ENCODE measurements at places on chromosomes 2 and 18. TPM values are rescaled to one million over a fixed set of nuclear protein-coding genes. Genes with fewer than 3 reads are reported as not detected.

The CHST9 gene
- 38.9 TPM for total RNA-seq

The RAD51AP2 gene
- total RNA-seq: 0.07 TPM

The ATP6V1C2 gene
- total RNA-seq: 0.19 TPM

The NAPG gene
- total RNA-seq: 27.3 TPM

The NBEAL1 gene
- total RNA-seq: 30.9 TPM

The CAVIN2 gene
- total RNA-seq: 0.11 TPM

The IL36RN gene
- 0.13 TPM for total RNA-seq

The IKZF2 gene
- total RNA-seq: 21.9 TPM

The ZNF804A gene
- total RNA-seq: not detected

The NFATC1 gene
- total RNA-seq: 4.5 TPM

The LHCGR gene
- not detected for total RNA-seq

The ABHD3 gene
- 19.8 TPM for total RNA-seq

The TNS1 gene
- total RNA-seq: 7.7 TPM

DNA sequence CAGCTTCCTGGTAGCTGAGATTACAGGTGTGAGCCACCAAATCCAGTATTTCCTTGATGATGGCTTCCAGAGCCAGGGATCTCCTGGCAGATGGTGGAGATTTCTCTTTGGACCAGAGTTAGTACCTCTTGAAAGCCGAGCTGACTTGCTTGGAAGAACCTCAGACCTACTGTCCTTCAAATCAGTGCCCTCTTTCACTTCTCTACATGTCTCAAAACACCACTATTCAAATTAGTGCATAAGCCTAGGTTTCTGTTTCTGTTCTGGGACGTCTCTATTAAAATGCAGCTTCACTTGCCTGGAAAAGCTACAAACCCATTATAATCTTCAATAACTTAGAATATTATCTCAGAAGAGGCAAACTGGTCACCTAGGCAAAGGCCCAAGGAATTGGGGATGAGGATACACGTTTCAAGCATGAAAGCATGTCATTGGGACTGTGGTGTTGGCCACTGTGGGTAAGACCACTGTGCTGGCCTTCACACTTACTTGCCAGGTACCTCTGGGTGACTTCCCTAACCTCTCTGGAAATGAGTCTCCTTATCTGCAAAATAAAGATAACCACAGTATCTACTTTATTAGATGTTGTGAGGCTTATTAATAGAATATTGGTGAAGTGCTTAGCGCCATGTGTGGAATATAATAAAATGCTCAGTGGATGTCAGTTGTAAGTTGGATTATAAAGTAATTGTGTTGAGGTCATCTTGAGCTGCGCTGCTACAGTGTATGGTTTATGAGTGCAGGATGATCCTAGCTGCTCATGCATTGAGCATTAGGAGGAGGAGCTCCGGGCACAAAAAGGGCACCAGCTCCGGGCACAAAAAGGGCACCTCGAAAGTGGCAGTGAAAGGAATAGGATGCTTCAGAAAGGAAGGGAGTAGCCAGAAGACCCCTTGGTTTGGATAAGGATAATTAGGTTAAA lies 84.5 kb downstream of the DOCK10 start:
- H3K36me3 ChIP-seq: no peaks in the 10 kb centered on the region
- no peaks in the 10 kb centered on the region for H3K27me3 ChIP-seq
- no peak for DNase-seq
- no peak overlapping the region for H3K27ac ChIP-seq
- H3K4me1 ChIP-seq: peaks cover 8% of the 10 kb centered on the region
- no peak overlapping the region for H3K4me3 ChIP-seq

GRCh38 chr2:1341404-1342120 lies 71.7 kb upstream of the TPO start:
- H3K27me3 ChIP-seq: peaks cover 3% of the 10 kb centered on the region
- H3K4me1 ChIP-seq: no peaks in the 10 kb centered on the region
- no peak overlapping the region for H3K4me3 ChIP-seq
- H3K27ac ChIP-seq: no peak overlapping the region
- H3K36me3 ChIP-seq: no peaks in the 10 kb centered on the region
- DNase-seq: no peak

DNA sequence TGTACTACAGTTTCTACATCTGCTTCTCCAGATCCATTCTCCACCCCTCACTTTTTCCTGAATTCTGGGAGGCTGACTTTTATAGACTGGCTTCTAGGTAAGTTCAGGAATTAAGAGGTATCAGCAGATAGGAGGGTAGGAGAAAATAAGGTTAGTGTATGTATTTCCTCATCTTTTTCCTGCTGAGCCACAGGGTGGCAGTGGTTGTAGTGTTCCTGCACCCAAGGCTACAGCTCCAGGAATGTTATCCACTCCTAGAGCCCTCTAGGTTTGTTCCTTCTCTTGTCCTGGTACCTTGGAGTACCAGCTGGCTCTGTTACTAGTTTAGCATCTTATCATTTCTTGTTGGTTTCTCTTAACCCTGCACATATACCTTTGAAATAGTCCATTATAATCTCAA lies 40.7 kb upstream of the C2orf66 start:
- no peak overlapping the region for H3K4me3 ChIP-seq
- H3K27ac ChIP-seq: peak overlapping the region; percentile 15
- H3K27me3 ChIP-seq: no peaks in the 10 kb centered on the region
- H3K36me3 ChIP-seq: peaks cover 7% of the 10 kb centered on the region

DNA sequence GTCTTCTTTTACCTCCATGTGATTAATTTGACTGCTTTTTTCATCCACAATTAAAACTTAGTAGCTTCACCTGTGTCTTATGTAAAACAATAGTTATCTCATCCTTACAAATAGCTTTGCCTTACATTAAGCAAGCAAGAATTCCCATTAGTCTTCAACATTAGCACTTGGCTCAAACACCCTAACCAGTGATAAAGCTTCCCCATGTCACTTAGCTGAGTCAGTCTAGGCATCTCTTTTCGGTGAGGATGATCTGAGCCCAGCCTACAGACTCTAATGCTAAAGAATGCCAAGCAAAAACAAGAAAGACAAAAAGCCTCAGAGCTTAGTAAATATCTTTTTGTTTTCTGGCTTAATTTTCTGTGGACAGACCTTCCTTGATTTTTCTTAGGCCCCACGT lies 26.1 kb downstream of the GAD1 start:
- H3K27me3 ChIP-seq: no peaks in the 10 kb centered on the region
- DNase-seq: no peak
- no peaks in the 10 kb centered on the region for H3K36me3 ChIP-seq
- H3K27ac ChIP-seq: no peak overlapping the region
- no peak overlapping the region for H3K4me3 ChIP-seq

- no peaks in the 10 kb centered on the region for H3K27me3 ChIP-seq
- peaks cover 54% of the 10 kb centered on the region for H3K4me1 ChIP-seq
- no peak for DNase-seq
- H3K27ac ChIP-seq: peak overlapping the region; percentile 87
- no peak overlapping the region for H3K4me3 ChIP-seq
Observed at GRCh38 chr2:101803945-101804696, 106.6 kb downstream of the MAP4K4 start.

DNA sequence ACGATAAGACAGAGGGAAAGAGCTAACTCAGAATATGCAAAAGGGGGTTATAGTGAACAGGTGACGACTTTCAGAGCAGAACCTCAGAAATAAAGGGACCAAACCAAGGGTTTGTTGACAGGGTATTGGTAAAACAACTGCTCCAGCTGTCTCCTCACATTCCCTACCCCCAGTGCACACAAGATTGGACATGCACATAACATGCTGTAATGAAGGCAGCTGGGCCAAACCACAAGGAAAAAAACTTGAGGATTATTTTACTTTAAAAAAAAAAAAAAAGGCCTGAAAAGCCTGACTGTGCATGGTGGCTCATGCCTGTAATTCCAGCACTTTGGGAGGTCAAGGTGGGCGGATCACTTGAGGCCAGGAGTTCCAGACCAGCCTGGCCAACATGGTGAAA lies 3.5 kb downstream of the RBM43 start:
- peaks cover 2% of the 10 kb centered on the region for H3K27me3 ChIP-seq
- DNase-seq: no peak
- no peak overlapping the region for H3K27ac ChIP-seq
- H3K36me3 ChIP-seq: peaks cover 4% of the 10 kb centered on the region

GRCh38 chr2:181305301-181306123 lies 151.7 kb upstream of the ITGA4 start:
- H3K4me1 ChIP-seq: peaks cover 2% of the 10 kb centered on the region
- DNase-seq: no peak
- no peak overlapping the region for H3K4me3 ChIP-seq

- H3K36me3 ChIP-seq: no peaks in the 10 kb centered on the region
- H3K4me1 ChIP-seq: peaks cover 5% of the 10 kb centered on the region
- no peak for DNase-seq
- H3K27me3 ChIP-seq: no peaks in the 10 kb centered on the region
- H3K27ac ChIP-seq: no peak overlapping the region
- no peak overlapping the region for H3K4me3 ChIP-seq
Observed at GRCh38 chr2:240604939-240605716, 18.6 kb downstream of the CAPN10 start.

GRCh38 chr2:172448544-172449267 lies 21.3 kb downstream of the ITGA6 start:
- peaks cover 10% of the 10 kb centered on the region for H3K27me3 ChIP-seq
- DNase-seq: no peak
- peaks cover 11% of the 10 kb centered on the region for H3K36me3 ChIP-seq
- peaks cover 2% of the 10 kb centered on the region for H3K4me1 ChIP-seq

DNA sequence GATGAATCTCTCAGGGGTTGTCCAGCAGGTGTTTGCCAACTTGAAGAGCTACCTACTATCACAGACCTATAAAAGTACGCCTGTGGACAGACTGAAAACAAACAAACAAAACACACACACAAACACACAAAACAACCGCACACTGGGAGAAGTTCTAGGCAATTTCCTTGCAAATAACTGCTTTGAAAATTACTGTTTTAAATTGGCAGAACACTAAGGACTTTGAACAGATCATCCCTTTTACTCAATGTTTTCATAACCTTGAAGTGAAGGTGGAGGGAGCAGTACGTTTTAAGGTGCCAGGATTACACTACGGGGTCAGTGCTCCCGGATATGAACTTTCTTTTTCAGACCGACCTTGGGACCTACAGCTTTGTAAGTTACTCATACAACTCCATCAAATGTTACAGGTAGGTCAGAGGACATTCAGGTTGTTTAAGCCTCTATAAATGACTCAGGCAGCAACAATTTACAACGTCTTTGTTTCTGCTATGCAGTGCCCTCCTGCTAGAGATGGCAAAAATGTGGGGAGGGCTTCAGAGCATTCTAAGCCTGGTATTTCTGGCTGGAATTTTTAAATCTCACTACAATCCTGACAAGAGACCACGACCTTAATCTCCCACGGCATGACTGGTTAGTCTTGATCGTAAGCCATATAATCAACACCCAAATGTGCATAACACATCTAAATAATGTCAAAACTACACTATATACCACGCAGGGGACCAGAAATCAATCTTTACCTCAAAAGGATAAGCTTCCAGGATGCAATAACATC lies 1.4 kb upstream of the SLC20A1 start:
- H3K4me3 ChIP-seq: peak overlapping the region; percentile 71
- H3K27me3 ChIP-seq: peaks cover 38% of the 10 kb centered on the region
- H3K4me1 ChIP-seq: peaks cover 10% of the 10 kb centered on the region
- no peak for DNase-seq

- H3K4me1 ChIP-seq: peaks cover 3% of the 10 kb centered on the region
- no peak overlapping the region for H3K27ac ChIP-seq
- no peak overlapping the region for H3K4me3 ChIP-seq
Observed at GRCh38 chr2:121287146-121287798, 2.3 kb upstream of the TFCP2L1 start.

DNA sequence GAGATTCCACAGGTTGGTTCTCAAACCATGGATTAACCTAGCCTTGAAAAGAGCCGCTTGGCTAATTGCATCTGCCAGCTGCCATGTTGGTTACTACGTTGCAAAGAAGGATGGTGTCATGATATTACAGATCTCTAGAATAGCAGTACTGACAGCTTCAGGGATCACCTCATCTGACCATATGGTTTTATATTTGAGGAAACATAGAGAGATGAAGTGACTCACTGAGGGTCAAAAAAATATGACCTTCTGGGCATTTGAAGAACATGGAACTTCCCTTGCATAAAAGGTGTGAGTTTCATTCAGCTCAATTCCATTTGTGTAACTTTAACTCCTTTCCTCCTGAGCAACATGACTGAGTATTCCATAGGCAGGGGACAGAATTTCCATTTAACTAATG lies 242.3 kb downstream of the SETBP1 start:
- no peaks in the 10 kb centered on the region for H3K27me3 ChIP-seq
- peaks cover 5% of the 10 kb centered on the region for H3K4me1 ChIP-seq
- no peaks in the 10 kb centered on the region for H3K36me3 ChIP-seq
- no peak overlapping the region for H3K27ac ChIP-seq

DNA sequence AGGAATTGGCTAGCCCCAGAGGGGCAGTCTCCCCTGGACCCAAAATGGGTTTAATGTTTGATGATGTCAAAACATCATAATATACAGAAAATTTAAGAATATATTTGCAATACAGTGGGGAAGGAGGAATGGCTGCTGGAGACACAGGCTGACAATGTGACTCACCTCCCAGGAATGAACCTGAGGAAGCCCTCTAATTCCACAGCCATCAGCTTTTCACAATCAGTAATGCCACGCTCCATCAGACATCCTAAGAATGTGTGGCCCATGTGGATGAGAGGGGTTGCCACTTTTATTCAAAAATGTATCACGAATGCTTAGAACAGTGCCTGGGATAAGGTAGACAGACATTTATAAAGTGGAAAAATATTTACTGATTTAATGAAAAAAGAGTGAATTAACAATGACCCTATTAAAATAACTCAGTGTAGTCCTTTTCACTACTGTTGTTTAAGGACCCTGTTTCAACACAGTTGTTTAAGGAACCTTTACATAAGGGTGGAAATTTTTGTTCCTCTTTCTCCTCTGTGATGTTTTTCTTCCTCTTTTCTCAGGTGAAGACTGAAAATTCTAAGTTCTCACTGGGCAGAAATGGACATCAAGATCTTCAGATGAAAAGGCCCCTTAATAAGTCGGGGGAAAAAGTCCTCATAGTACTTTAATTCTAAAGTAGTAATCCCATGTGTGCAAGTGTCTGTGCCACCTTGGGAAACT lies 17.5 kb upstream of the TMEM163 start:
- no peak overlapping the region for H3K27ac ChIP-seq
- H3K36me3 ChIP-seq: no peaks in the 10 kb centered on the region
- no peak for DNase-seq
- H3K4me1 ChIP-seq: no peaks in the 10 kb centered on the region
- H3K4me3 ChIP-seq: no peak overlapping the region

DNA sequence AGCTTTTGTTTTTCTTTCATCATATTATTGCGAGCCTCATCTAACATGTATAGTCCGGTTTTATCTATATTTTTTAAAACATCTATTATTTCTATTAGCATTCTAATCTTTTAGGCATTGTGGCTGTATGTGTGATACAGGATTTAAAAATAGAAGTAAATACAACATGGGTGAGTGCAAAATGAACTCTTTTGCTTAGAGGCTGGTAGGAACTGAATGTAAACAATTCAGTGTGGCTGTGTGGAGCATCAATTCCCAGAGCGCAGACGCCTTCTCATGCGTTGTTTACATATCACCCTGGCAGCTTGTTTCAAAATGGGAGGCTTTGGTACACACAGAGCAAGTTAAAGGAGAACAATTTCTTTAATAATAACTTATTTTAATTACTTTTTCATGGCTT lies 836 bp downstream of the DTNA start:
- no peaks in the 10 kb centered on the region for H3K36me3 ChIP-seq
- peaks cover 10% of the 10 kb centered on the region for H3K4me1 ChIP-seq
- no peak overlapping the region for H3K4me3 ChIP-seq
- no peaks in the 10 kb centered on the region for H3K27me3 ChIP-seq

GRCh38 chr2:31088504-31089195 lies 49.6 kb downstream of the GALNT14 start:
- peaks cover 2% of the 10 kb centered on the region for H3K4me1 ChIP-seq
- peaks cover 28% of the 10 kb centered on the region for H3K27me3 ChIP-seq
- no peak for DNase-seq
- H3K27ac ChIP-seq: no peak overlapping the region
